Right cardiac atrium (tissue), 5 donors: ENCODE measurements at places on chromosomes 2 and 18.

- DNase-seq: no peak
Observed at GRCh38 chr2:200259577-200259957, 46.9 kb upstream of the SPATS2L start.

DNA sequence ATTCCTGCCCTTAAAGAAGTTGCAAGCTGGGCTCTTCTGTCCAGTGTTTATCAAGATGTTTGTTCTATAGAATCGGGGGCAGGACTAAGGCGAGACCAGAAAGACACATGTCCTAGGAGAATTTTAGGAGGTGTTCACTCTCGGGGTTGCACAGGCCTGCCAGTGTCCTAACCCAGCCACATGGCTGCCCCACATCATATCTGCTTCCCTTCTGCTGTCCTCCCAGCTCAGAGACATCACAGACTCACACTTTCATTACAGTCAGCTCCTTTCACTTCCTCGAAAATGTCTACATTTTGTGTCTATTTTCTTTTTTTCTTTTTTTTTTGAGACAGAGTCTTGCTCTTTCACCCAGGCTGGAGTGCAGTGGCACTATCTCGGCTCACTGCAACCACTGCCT lies 10.7 kb upstream of the MRO start:
- no peak for DNase-seq

GRCh38 chr2:56185101-56185581 lies 1.4 kb downstream of the CCDC85A start:
- peak; percentile 66 for DNase-seq

GRCh38 chr2:57370882-57371585 lies 675.6 kb upstream of the VRK2 start:
- DNase-seq: no peak
